ENCODE measurements at places on chromosomes 6 and 20.

GRCh38 chr20:32209850-32210605, 2.3 kb downstream of the POFUT1 start:
- DNase-seq = no peak

GRCh38 chr6:139287868-139288267, 3.9 kb downstream of the TXLNB start:
- no peak for DNase-seq

- DNase-seq = no peak
Observed at GRCh38 chr20:58537831-58538230, 22.6 kb upstream of the APCDD1L start.

- no peak for DNase-seq
Observed at GRCh38 chr6:152164957-152165356, 357.5 kb downstream of the ESR1 start.

- DNase-seq = no peak
Observed at GRCh38 chr6:3317741-3318211, 59.0 kb downstream of the PSMG4 start.

GRCh38 chr6:124854338-124854922, 107.8 kb upstream of the RNF217 start:
- DNase-seq = no peak

GRCh38 chr6:37491171-37491829, 8.4 kb downstream of the CCDC167 start:
- DNase-seq = no peak

DNA sequence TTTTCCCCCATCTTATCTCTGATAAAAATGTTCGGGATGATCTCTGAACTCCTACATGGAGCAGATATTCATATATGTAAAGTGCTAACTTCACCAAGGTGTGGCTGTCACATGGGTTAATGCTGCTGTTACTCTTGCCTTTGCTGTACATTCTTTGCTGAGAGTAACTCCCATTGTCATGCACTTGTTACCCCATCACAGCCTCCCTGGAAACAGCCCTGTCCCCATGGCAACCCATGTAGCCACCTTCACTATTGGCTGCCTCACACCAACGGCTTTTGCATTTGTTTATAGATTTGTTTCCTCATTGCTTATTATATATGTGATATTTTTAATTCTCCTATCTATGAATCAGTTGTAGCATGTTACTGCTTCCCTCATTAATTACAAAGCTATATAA, 17.3 kb upstream of the IBTK start:
- DNase-seq = no peak

DNA sequence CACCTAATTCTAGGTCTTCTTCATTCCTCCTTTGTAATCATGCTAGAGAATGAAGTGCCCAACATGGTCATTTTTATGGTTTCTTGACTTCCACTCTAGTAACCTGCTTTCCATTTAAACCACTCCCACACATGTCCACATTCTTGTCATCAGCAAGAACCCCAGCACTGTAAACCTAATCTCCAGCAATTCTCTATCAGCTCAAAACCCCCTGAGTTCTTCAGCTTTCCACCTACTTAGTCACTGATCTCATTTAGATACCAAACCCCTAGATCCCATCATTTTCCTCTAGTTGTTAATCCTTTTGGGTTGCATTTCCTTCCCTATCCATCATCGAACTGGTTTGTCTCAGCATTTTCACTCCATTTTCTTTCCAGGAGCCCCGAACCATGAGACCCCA, 49.7 kb downstream of the GOPC start:
- DNase-seq = no peak

- DNase-seq = no peak
Observed at GRCh38 chr20:20972490-20972889, 133.7 kb downstream of the LINC00237 start.

- no peak for DNase-seq
Observed at GRCh38 chr6:97645757-97646156, 362.7 kb upstream of the MMS22L start.

GRCh38 chr6:63807056-63807455, 171.5 kb downstream of the PHF3 start:
- DNase-seq = no peak

GRCh38 chr6:156347246-156347645, 429.9 kb upstream of the ARID1B start:
- DNase-seq = no peak

GRCh38 chr6:30703011-30703410, 12.2 kb upstream of the NRM start:
- DNase-seq = no peak

DNA sequence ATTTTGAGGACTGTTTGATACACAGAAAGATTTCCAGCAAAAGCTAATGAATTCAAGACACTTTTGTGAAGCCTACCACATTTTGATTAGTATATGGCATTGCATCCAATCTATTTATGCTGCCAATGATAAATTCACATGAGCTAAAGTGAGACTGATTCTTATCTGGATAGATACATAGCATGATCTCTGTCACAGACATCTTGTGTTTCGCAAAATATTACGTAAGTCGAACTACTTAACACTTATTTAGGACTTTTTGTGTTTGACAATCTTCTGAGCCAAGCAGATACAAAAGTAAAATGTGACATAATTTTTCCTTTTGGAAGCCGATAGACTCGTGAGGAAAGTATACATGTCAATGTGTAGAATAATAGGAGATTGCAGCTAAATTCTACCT, 251.6 kb downstream of the HACE1 start:
- no peak for DNase-seq

- no peak for DNase-seq
Observed at GRCh38 chr20:258963-259362, 1.4 kb downstream of the DEFB132 start.

DNA sequence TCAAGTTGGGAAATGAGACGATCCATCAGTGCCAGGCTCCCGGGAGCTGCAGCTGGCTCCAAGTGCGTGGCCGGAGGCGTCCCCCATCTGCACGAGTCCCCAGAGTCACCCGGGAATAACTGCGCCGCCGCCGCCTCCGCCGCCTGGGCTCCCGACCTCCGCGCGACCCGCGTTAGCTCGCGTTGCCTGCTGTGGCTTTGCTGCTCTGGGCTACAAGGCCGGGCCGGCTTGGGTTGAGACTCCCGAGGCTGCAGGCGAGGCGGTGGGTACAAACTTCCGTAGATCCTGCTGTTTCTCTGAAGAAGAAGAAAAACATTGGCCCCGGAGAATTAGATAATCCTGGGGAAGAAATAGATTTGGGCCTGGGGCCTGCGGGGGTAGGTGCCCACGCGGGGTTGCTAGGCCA, 7.4 kb upstream of the LAMP5 start:
- DNase-seq = no peak
